ENCODE measurements at places on chromosomes 5 and 9.
A peak's percentile ranks its signal among the peaks of the same experiment; 100 is the strongest.

DNA sequence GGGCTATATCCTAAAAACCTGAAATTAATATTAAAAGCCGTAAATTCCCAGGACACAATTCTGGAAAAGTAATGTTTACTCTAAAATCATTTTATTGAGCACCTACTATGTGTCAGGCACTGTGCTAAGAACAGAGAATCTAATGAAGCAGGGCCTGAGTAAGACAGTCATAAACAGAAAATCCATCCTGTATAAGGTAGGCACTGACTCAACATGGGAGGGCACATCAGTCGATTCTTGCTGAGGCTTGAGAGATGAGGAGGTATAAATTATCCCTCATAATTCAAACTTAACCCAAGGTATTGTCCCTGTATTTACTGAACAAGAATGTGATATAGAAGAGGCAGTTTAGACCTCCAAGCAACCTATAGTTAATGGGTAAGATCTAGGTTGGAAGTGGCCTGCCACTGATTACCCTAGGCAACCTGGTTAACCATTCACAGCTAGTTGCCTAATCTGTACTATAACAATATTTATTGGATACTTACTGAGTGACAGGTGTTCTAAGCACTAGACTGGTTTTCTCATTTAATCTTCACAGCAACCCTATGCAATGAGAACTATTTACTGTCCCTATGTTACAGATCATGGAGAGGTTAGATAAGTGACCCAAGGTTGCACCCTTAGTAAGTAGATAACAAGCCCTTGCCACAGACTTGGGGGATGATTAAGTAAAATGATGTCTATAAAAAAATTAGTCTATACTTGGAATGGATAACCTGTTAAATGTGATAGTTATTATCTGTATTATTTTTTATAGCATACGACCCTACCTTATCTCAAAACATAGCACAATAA, 317.7 kb downstream of the PDE4D start:
- no peak for DNase-seq

GRCh38 chr5:115599502-115599901, 2.8 kb downstream of the TICAM2 start:
- DNase-seq = peak; percentile 46

DNA sequence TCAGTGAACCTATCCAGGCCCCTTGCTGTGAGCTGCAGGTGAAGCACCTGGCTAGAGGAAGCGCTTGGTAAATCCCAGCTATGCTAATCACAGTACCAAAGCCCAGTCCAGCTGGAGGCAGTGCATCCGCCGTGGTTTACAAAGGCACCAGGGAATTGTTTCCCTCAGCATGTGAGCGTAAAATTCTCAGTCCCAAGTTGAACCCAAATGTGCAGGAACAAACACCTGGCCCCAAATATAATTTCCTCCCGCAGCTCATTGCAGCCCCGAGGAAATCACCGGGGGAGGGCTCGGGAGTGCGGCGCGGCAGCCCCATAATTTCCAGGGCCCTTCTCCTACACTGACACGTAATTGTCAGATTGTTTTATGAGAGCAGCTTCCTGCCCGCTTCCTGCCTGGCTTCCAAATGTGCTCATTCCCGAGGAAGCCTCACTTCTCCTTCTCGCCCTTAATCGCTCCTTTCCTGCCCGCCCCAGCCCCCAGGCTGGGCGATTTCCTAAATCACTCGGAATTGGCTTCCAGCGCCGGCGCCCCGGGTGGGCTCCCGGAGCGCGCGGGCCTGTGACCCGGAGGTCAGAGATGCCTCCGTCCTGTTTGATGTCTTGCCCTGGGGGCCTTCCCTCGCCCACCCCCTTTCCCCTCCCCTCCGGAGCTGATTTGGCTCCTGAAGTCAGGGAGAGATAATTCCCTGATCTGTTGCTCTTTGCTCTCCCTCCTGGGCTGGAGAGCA, 134.4 kb downstream of the FGF1 start:
- no peak for DNase-seq

- no peak for DNase-seq
These were observed 521 bp upstream of the SLIT3 start for GRCh38 chr5:169301386-169301934.

DNA sequence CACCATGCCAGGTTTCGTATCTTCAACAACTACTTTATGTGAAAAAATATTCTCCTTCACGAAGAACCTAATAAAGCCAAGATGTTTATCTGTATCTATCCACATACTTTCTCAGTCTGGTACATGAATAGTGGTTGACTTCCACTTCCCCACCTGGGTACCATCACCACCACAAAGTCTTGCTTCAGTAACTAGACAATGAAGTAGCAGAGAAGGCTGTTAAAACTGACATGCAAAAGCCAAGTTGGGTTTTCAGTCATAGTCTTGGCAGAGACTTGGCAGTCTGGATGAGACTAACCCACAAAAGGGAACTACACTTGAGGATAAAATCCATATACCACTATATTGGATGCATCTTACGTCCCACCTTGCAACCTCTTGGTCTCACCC, 5.0 kb downstream of the P4HA2 start:
- DNase-seq = no peak

GRCh38 chr9:114450181-114450580, 55.1 kb downstream of the WHRN start:
- no peak for DNase-seq

- DNase-seq = no peak
These were observed 1.6 kb upstream of the C5orf52 start for GRCh38 chr5:157669701-157670097.

- no peak for DNase-seq
These were observed 41.6 kb upstream of the SYNPO start for GRCh38 chr5:150598821-150599273.

DNA sequence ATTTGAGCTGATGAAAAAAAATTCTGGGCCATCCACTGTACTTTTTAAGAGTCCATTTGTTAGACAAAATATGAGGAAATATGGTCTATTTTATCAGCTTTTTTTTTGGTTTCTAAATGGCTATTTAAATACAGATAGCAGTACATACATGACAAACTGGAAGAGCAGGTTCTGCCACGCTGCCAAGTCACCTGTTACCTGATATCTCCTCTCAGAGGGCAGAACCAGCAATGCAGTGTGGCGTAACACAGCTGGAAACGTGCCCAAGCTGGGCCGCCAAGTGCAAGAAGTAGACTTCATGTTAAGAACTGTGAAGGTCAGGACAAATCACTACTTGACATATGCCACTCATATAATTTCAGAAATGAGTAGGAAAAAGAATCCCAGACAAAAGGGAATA, 8.1 kb downstream of the MCIDAS start:
- DNase-seq = no peak

GRCh38 chr5:15513431-15513830, 13.5 kb downstream of the FBXL7 start:
- no peak for DNase-seq

DNA sequence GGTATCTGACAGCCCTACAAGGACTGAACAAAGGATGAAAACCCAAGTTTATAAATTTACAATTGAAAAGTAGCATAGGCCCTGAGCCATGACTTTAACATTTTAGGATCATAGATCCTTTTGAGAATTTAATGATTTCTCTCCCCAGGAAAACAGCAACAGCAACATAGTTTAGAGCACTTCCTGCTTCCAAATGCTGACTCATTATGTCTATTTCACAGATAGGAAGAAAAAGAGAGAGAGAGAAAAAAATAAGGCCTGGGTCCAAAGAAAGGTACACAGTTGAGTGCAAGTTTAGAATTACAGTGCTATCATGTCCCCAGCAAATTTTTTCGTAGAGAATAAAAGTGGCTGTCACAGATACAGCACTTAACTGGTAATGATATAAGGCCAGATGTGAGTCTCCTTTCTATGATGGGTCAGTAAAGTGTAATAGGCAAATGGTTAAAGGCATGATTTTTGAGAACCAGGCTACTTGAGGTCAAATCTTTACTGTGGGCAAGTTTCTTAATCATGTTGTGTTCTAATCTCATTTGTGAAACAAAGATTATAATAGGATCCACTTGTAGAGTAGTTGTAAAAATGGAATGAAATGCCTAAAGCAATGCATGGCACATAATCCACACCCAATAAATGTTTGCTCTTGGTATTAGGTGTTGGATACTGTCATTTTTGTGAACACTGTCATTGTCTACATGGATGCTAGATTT, 12.3 kb upstream of the PPP2R2B start:
- peak; percentile 15 for DNase-seq

GRCh38 chr9:115025721-115026120, 92.2 kb downstream of the TNC start:
- DNase-seq = no peak

- no peak for DNase-seq
These were observed 107.3 kb downstream of the CD180 start for GRCh38 chr5:67089200-67089725.

- DNase-seq = no peak
These were observed 269.6 kb downstream of the ARL15 start for GRCh38 chr5:54040804-54041203.

DNA sequence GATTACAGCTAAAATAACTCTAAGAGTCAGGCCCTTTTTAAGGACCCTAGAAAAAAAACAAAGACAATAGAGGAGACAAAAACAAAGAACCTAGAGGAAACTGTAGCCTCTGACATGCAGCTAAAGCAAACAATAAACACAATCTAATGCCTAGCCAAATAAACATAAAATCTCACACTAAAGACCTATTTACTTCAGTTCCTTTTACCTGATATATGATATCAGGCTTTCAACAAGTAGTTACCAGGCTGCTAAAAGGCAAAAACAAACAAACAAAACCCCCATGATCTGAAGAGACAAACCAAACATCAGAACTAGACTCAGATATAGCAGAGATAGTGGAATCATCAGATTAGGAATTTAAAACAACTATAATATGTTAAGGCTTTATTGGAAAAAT, 226.5 kb upstream of the POU5F2 start:
- DNase-seq = no peak

DNA sequence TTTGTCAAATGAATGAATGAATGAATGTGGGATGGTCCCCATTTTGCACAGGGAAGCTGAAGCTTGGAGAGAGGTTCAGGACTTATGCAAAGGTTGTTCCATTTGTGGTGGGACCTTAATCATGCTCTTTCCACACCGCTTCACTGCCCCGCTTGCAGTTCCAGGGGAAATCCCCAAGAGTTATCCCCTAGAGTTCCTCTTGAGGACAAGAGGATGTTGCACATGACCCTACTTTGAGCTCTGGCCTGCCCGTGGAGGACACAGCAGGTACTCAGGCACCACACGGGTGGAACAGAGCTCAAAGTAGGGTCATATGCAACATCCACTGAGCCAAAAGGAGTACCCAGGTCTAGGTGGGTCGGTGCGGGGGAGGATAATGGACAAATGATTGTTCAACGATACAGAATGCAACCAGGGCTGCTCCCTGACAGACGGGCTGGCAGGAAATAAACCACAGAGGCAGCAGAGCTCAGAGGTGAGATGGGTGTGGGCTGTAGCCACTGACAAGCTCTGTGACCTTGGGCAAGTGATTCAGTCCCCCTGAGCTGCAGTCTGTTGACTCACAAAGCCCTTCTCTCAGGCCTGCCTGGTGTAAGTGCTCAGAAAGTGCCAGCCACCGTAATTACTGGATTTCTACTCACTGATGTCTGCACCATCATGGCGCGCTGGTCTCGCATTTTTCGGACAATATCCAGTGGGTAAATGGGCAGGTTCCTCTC, 60.3 kb upstream of the EPB41L4B start:
- no peak for DNase-seq
